ENCODE measurements at places on chromosomes 3 and 15.

DNA sequence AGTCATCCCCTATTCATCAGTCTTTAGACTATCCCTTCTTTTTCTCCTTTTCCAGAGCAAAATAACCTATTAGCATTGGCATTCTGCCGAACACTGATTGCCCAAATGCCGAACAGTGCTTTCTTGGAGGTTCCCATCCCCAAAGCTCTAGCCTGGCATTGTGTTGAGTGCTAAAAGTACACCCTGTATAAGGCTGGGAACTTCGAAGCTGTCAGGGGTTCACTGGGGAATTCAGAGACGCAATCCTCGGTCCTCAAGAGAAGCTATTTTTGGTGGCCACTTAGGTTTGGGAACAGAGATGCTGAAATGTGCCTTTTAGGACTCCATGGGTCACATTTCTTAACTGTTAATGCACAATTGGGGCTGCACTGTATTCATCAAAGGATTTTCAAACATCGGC is 8.4 kb downstream of the FRMD5 start:
- DNase-seq: no peak

GRCh38 chr15:71677352-71677751 is 133.0 kb upstream of the NR2E3 start:
- no peak for DNase-seq

GRCh38 chr3:112116748-112117186 is 16.3 kb downstream of the GCSAM start:
- DNase-seq: no peak

GRCh38 chr3:48425281-48425812 is 4.5 kb downstream of the PLXNB1 start:
- no peak for DNase-seq

DNA sequence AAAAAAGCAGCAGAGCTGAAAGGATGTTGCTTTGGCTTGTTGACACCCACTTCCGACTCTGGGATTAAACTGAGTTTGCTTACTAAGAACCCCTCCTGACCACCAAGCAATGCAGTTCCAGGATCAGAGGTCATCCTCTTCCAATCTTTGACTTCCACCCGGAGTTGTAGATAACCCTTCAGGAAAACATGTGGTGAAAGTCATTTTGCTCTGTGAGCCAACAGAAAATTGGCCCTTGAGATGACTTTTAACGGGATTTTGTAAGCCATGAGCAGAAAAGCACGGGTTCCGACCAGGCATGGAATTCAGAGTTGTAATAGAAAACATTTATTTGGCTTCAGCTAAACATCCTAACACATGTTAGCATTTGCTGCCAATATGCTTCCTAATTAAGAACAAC is 171.6 kb upstream of the NR2F2 start:
- no peak for DNase-seq
